ENCODE measurements at places on chromosomes 12 and 14.
A peak's percentile ranks its signal among the peaks of the same experiment; 100 is the strongest.

- no peak for DNase-seq
These were observed 253.9 kb downstream of the LRFN5 start for GRCh38 chr14:41860586-41860985.

DNA sequence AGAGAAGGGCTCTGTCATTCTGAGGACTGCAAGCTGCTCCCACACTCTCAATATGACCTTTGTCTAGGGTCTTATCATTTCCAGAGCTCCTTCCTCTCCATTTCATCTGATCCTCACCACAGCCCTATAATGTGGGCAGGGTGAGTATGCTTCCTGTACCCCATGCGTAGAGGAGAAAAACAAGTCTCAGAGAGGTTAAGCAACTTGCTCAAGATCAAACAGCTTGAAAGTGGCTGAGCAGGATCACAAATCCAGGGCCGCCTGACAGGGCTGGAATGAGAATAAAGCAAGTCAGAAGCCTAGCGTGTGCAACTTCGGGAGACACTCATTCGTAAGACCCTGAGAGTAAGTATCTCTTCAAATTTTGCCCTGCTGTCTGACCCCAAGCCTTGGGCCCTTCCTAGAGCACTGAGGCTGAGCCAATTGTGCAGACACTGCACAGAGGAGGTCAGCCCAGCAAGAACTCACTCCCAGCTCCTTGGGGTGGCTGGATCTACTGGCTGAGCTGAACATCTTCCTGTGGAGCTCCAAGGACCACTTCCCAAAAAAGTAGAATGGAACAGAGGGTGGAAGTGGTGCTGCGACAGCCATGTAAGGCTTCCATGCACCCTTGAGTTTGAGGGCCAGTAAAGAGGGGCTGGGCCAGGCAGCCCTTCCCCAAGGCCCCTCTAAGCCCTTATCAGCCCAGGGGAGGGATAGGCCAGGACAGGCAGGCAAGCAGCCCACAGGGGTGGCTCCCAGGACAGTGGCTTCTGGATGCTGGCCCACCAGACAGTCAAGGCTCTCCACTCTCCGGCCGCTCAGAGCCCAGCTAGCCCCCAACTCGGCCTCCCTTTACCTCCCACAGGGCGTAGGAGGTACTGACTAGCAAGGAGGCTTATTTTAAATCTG, 10.5 kb downstream of the ZFP36L1 start:
- no peak for DNase-seq

GRCh38 chr12:27383429-27384260, 51.0 kb downstream of the BMAL2 start:
- peak; percentile 64 for DNase-seq

GRCh38 chr12:122980183-122981035, at the start of gene ARL6IP4:
ARL6IP4 (plus strand) TSS chr12:122980681; CDS start chr12:122981140, 459 bp downstream.
- DNase-seq, result no peak

- no peak for DNase-seq
These were observed 42.0 kb downstream of the SSH1 start for GRCh38 chr12:108815369-108815768.

- peak; percentile 51 for DNase-seq
These were observed 22.4 kb upstream of the FBXO21 start for GRCh38 chr12:117212563-117213190.

DNA sequence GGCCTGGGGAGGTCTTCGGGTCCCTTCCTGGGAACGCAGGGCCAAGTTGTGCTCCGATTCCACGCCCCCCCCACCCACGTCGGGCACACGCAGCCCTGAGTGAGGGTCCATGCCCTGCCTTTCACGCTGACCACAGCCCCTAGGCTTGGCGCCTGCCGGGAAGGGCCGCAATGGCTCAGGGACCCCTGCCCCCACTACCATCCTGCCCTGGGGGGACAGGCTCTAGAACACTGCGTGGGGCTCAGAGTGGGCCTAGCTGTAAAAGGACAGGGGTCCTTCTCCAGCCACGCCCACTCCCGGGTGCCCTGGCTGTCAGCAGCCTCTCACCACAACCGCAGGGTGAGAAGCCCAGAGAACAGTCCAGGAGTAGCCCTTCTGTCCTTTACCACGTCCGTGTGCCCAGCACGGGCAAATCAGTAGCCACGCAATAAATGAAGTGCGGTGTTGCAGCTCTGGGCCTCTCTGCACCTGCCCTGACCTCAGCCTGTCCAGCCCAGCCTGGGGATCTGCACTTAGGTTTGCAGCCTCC, 9.4 kb upstream of the GPR68 start:
- no peak for DNase-seq

GRCh38 chr12:72560003-72560769, 288.0 kb downstream of the TRHDE start:
- no peak for DNase-seq

DNA sequence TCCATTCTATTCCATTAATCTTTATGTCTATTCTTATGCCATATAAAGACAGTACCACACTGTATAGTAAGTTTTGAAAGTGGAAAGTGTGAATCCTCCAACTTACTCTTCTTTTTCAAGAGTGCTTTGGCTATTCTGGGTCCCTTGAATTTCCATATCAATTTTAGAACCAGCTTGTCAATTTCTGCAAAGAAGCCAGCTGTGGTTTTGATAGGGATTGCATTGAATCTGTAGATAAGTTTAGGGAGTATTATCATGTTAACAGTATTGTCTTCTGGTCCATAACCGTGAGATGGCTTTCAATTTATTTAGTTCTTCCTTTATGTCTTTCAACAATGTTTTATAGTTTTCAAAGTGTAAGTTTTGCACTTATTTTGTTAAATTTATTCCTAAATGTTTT, 34.2 kb upstream of the GCH1 start:
- no peak for DNase-seq

DNA sequence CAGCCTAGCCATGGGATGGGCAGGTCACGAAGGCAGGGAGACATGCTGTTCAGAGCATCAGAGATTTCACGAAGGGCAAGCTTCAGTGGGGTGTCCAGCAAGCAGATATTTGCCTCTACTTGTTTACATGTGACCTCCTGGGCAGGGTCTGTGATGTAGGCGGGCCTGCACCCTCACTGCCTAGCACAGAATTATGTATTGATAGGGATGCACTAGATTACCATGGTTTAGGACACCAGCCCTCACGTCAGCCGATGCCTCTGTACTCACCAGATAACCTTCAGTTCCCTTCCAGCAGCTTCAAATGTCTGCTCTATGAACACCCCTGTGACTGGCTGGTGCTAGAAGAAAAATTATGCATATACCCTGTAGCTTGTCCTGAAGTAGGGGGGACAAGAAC, 5.1 kb upstream of the EIF5 start:
- no peak for DNase-seq

GRCh38 chr14:76778546-76779215, 17.4 kb downstream of the VASH1 start:
- DNase-seq, result no peak

GRCh38 chr12:121190523-121191031, 19.4 kb upstream of the P2RX4 start:
- peak; percentile 67 for DNase-seq

DNA sequence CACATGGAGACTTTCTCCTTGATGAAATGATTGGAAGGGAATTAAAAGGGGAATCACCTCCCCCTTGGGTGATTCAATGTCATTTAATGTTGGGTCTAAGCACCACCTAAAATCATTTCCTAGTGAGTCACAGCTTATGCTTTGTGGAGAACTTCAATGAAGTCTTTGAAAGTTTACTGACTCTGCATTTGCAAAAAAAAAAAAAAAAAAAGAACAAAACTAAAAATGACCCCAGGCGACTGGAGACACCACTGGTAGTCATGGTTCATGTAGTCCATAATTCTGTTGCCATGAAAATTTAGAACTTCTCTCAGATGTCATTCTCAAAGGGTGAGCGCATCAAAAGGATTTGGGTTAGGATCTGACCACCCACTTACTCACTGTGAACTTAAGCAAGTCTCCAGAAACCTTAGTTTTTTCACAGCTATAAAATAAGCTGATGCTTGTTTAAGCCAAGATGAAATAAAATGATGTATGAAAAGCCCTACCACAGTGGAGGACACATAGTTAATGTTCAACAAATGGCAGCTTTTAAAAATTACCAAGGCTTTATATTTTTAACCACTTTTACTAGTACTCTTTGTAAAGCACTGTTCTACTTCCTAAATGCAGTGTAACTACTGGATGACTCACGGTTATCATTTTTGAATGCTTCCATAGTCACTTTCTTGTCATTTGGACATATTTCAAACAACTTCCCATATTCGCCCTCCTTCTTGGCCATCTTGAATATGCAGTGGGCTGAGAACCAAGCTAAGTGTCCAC, 18.1 kb upstream of the KSR2 start:
- no peak for DNase-seq

DNA sequence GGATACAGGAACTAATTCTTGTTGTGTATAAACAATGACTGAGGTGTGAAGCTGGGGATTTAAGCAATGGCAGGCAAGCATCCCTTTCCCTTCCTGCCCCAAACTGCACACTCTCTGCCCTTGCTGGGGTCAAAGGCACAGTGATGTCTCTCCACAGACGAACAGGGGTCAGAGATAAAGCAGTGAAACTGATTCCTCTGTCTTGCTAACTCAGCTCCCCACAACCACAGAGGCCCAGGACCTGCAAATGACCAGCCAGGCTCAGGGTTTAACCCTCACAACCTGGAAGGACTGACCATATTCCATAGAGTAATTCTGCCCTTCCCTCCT, 67.2 kb downstream of the CCDC88C start:
- no peak for DNase-seq

GRCh38 chr14:27427796-27428195, 830.0 kb upstream of the NOVA1 start:
- no peak for DNase-seq

GRCh38 chr12:131356485-131357184, 354.3 kb upstream of the SFSWAP start:
- DNase-seq, result no peak

DNA sequence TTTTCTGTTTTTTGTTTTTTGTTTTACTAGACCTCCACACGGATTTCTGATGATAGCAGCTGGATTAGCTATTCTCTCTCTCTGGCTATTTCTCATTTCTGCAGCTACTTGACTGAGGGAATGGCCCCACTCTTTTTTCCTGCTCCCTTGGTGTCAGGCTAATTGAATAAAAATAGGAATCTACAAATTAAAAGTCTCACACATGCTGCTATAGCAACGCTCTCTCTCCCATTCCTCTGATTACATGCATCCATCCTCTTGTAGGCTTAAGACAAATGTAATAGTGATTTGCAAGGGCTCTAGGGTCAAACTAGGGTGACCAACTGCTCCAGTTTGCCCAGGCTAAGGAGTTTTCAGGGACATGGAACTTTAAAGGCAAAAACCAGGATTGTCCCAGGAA, 221.8 kb downstream of the PHLDA1 start:
- no peak for DNase-seq

GRCh38 chr12:29234965-29235626, 86.0 kb downstream of the FAR2 start:
- no peak for DNase-seq

DNA sequence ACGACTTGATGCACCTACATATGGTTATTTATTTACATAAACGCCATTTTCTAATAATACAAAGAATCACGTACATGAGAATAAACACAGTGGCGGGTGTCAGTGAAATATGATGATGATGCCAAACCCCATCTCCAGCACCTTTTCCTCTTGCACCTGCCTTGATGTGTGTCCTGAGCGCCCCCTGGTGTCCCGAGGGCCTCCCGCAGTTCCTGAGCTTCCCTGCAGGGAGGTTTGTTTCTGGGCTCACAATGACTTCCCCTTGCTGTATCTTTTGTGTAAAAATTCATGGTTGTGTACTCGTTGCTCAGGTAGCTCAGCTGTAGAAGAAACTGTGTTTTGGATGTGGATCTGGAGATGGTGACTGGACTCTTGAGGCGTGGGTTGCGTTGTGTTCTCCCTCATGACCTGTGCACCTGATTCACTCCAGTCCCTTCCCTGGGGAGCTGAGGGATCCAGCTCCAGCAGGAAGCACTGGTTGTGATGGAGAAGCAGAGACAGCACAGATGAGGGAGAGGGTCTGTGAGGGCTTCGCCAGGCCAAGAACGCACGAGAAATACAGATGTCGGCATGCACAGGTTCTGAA, 1037.8 kb downstream of the TMEM121 start:
- no peak for DNase-seq

DNA sequence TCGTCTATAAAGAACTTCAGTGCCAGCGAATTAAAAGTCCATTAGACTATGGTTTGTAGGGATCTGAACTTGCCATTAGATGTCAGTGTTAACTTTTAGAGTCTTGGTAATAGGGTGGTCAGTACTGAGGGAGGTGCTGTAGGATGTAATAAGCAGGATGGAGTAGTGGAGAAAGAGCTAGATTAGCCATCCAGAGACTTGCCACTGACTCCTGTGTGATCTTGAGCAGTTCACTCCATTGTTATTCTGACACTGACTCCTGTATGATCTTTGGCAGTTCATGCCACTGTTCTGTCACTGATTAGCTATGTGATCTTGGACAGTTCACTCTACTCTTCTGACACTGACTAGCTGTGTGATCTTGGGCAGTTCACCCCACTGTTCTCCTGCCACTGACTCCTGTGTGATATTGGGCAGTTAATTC, 133.6 kb downstream of the TTLL5 start:
- DNase-seq, result peak; percentile 48

- DNase-seq, result peak; percentile 66
These were observed 923 bp downstream of the STAT2 start for GRCh38 chr12:56358836-56359532.

- no peak for DNase-seq
These were observed 151.5 kb downstream of the PLXNC1 start for GRCh38 chr12:94299846-94300245.

DNA sequence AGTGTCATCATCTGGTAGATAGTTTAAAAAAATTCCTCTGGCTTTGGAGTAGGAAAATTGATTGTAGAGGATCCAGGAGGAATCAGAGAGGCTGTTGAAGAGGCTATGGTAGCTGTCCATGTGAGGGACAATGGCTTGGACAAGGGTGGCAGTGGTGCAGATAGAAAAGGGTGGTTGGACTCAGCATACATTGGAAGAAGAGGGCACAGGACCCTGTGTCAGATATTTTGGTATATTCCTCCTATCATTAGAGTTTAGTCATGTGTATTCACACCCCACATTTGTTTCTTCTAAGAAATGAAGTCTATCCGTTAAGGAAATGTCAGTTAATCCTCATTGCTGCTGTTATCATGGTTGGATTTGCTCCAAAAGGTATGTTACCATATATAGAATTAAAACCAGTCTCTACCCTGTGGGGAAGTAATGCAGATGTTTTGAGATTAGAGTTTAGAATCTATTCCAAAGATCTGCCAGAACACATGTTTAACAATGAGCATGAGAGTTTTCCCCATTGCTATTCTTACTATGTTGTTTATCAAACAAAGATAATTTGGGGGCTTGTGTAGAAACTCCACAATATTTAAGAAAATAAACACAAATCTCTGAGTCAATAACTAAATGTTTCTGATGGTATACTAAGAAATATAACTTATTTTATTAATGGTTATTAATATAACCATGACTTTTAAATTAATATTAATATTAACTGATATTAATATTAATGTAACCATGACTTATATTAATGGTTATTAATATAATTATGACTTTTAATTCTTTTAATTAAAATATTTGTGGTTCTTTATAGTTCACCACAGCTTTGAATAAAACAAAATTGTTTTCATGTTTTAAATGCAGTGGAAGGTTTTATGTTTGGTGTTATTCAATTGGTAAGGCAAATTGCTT, 80.9 kb downstream of the CRADD start:
- DNase-seq, result no peak

GRCh38 chr14:75162631-75163030, 13.8 kb downstream of the TMED10 start:
- no peak for DNase-seq

- DNase-seq, result no peak
These were observed 188.9 kb upstream of the BTG1 start for GRCh38 chr12:92334552-92334951.
